Camera-type eye (tissue), 1 donor: ENCODE measurements at places on chromosomes 11 and 22. TPM values are rescaled to one million over a fixed set of nuclear protein-coding genes. Genes with fewer than 3 reads are reported as not detected.

The BEST1 gene
- total RNA-seq, result 66.5 TPM

The TMEM184B gene
- total RNA-seq, result 68.2 TPM

The OR6T1 gene
- total RNA-seq, result not detected

The RHOD gene
- total RNA-seq, result 8.1 TPM

The MIOX gene
- total RNA-seq, result not detected

The CASP5 gene
- total RNA-seq, result not detected

The IL18BP gene
- total RNA-seq, result 8.2 TPM

The ABTB2 gene
- 17.5 TPM for total RNA-seq

The SLC22A9 gene
- not detected for total RNA-seq

The ADSL gene
- 84.9 TPM for total RNA-seq

The BTBD18 gene
- not detected for total RNA-seq

The RIMBP3C gene
- 1.2 TPM for total RNA-seq

The INPP5J gene
- 2.7 TPM for total RNA-seq

The PAX6 gene
- total RNA-seq, result 273 TPM

The C22orf31 gene
- 0.82 TPM for total RNA-seq

The SLC29A2 gene
- total RNA-seq, result 2.8 TPM

The NXPE2 gene
- total RNA-seq, result 0.33 TPM

The MEI1 gene
- 0.82 TPM for total RNA-seq

The CENPM gene
- total RNA-seq, result 11.3 TPM

The PKNOX2 gene
- total RNA-seq, result 9.7 TPM

The DCHS1 gene
- total RNA-seq, result 84.2 TPM

The RASD2 gene
- total RNA-seq, result 1.0 TPM

The ZNRF3 gene
- 12.2 TPM for total RNA-seq

The SAA1 gene
- not detected for total RNA-seq

The OR52E6 gene
- total RNA-seq, result not detected

The ZNF214 gene
- total RNA-seq, result 18.0 TPM

The POU2AF2 gene
- not detected for total RNA-seq

The INSC gene
- 3.2 TPM for total RNA-seq

The SLC15A3 gene
- total RNA-seq, result 14.8 TPM

The C11orf91 gene
- total RNA-seq, result not detected

The OR8G5 gene
- total RNA-seq, result not detected

The DNHD1 gene
- total RNA-seq, result 12.1 TPM

The DBX1 gene
- total RNA-seq, result not detected

The CHRM1 gene
- total RNA-seq, result 0.71 TPM

The KAT5 gene
- 58.7 TPM for total RNA-seq

The GSTT2 gene
- total RNA-seq, result not detected

The MLC1 gene
- total RNA-seq, result 7.2 TPM

The GRIK4 gene
- 1.4 TPM for total RNA-seq

The GGT1 gene
- 6.3 TPM for total RNA-seq
